ENCODE measurements at places on chromosomes 5 and 9. TPM values are rescaled to one million over a fixed set of nuclear protein-coding genes. Genes with fewer than 3 reads are reported as not detected.

Gene GPRIN1
- 32.2 TPM for total RNA-seq

Gene PDE6A
- not detected for total RNA-seq

Gene SH3RF2
- 0.26 TPM for total RNA-seq

Gene BARHL1
- not detected for total RNA-seq

Gene RNF20
- total RNA-seq: 20.4 TPM

Gene ELL2
- total RNA-seq: 148 TPM

Gene NDST1
- total RNA-seq: 142 TPM

GRCh38 chr5:28499766-28500290 is 1461.4 kb upstream of the CDH9 start:
- no peak for DNase-seq

GRCh38 chr5:120818128-120818527 is 354.0 kb downstream of the PRR16 start:
- DNase-seq: no peak

- DNase-seq: no peak
Observed at GRCh38 chr9:36116593-36116992, 19.9 kb upstream of the GLIPR2 start.

DNA sequence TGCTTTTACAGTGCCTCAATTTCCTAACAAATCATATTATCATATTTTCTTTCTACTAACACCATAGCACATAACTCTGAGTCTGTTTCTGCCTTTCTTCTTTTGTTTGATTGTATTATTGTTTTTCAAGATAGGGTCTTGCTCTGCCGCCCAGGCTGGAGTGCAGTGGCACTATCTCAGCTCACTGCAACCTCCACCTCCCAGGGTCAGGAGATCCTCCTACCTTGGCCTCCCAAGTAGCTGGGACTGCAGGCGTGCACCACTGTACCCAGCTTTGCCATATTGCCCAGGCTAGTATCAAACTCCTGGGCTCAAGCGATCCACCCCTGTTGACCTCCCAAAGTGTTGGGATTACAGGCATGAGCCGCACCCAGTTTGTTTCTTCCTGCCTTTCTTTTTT is 18.7 kb downstream of the PAIP2 start:
- no peak for DNase-seq

GRCh38 chr9:79583952-79584654 is 12.3 kb downstream of the TLE4 start:
- DNase-seq: no peak

GRCh38 chr5:112275671-112276070 is 143.4 kb downstream of the EPB41L4A start:
- no peak for DNase-seq

- DNase-seq: no peak
Observed at GRCh38 chr5:108760512-108760911, 12.8 kb downstream of the FER start.

DNA sequence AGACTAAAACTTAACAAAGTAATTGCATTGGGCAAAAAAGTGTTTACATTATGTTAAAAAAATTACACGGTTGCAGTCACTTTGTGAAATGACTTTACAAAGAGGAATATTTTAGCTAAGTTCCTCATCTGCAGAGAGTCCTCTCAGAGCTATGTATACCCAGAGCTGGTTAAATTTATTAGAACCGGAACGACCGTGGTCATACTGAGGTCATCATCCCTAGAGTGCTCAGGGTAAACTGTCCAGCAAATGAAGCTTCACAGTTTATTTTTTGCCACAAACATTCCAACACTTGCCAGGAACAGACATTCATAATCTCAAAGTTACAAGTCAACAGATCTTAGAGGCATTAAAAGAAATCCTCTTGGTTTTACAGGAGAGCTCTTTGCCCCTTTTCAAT is 897 bp downstream of the ROPN1L start:
- peak; percentile 45 for DNase-seq

GRCh38 chr9:12640016-12640587 is 53.1 kb upstream of the TYRP1 start:
- no peak for DNase-seq

DNA sequence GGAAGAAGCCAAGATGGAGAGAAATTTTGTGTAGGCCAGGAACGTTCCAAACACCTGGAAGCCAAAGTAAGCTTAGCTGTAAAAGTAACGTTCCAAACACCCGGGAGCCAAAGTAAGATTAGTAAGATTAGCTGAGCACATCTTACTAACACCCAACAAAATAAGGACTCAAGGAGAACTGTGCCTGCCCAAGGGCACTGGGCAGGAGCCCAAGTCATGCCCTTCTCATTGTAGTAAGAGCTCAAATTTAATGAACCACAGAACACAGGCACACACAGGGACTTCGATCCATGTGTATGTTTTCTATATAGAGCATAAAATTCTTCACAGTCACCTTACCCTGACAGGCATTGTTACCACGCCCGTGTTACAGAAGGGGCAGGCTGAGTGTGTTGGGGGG is 36.1 kb upstream of the NXNL2 start:
- DNase-seq: no peak

- no peak for DNase-seq
Observed at GRCh38 chr5:81657386-81657785, 93.5 kb downstream of the SSBP2 start.

- DNase-seq: no peak
Observed at GRCh38 chr9:112705768-112706427, 12.0 kb downstream of the INIP start.

- DNase-seq: no peak
Observed at GRCh38 chr5:84869675-84870074, 485.0 kb upstream of the EDIL3 start.

DNA sequence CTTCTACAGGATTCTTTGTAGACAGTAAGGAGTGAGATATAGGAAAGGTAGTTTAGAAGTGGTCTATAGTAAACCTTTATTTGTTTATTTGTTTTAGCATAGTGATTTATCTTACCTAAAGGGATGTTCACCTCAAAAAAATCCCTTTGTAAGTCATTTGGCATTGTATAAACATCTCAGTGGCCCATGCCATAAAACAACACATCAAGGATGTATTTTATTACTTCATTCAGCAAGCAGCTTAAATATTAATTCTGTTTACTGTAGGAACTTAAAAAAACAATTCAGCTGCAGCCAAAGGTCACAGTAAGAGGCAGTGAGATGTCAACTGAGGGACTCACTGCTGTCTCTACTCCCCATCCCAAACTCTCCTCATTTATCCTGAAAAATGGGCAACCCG is 452.7 kb downstream of the HINT1 start:
- DNase-seq: no peak

DNA sequence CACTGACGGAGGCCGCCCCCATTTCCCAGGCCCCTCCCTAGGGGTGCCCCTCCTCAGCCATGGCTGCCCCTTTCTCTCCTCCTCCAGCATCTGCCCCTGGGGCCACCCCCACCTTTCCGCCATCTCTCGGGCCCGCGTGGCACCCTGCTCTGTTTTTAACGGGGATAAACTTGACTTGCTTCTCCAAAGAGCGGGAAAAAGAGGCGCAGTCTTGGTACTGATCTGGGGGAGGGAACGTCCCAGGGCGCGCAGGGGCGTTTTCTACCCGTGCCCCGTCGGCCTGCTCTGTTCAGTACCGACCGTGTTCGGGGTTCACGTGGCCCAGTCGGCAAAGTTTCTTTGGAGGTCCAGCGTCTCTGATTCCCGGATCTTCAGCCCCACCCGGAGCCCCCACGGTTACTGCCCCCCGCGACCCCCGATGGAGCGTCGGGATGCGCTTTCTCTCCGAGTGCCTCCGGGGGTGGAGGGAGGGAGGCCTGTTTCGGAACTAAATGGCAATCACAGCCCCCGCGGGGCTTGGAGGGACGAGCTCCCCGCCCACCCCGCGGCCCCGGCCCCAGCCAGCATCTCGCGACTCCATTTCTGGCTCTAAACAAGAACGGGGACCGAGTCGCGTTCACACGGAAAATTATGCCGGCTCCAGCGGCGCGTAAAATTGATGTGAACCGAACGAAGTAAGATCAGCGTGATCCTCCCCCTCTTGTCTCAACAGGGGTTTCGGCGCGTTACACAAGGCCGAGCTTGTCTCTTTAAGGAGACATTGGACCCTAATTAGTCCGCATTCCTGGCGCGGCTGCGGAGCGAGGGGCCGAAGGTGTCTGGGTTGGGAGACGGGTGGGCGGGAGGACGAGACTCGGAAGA is 1.1 kb upstream of the TLE4 start:
- DNase-seq: peak; percentile 24

DNA sequence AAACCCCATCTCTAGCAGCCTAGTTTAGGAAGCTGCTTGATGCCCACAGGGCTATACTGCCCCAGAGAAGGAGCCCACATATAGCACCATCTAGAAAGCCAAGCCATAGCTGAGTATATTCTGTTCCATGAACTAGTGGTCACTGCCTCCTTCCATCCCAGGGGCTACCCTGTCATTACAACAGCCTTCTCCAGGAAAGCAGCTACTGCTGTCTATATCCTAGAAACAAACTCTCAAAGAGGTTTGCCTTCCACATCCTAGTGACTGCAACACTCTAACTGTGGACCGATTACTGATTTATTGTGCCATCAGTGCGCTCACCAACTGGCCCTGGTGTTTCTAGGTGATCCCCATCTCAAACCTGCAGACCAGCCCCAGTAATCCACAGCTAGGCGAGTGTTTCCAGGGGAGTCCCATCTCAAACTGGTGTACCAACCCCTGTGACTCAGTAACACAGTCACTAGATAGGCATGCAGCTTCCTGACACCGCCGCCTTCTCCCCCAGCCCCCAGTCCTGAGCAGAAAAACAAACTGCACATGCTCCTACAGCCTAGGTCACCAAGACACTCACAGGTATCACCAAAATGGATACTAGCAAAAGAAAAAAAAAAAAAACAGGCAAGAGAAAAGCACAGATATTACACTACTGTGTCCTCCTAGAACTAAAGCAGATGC is 14.8 kb downstream of the SPTLC1 start:
- peak; percentile 65 for DNase-seq

GRCh38 chr5:6766604-6767093 is 53.4 kb downstream of the TENT4A start:
- DNase-seq: peak; percentile 96

DNA sequence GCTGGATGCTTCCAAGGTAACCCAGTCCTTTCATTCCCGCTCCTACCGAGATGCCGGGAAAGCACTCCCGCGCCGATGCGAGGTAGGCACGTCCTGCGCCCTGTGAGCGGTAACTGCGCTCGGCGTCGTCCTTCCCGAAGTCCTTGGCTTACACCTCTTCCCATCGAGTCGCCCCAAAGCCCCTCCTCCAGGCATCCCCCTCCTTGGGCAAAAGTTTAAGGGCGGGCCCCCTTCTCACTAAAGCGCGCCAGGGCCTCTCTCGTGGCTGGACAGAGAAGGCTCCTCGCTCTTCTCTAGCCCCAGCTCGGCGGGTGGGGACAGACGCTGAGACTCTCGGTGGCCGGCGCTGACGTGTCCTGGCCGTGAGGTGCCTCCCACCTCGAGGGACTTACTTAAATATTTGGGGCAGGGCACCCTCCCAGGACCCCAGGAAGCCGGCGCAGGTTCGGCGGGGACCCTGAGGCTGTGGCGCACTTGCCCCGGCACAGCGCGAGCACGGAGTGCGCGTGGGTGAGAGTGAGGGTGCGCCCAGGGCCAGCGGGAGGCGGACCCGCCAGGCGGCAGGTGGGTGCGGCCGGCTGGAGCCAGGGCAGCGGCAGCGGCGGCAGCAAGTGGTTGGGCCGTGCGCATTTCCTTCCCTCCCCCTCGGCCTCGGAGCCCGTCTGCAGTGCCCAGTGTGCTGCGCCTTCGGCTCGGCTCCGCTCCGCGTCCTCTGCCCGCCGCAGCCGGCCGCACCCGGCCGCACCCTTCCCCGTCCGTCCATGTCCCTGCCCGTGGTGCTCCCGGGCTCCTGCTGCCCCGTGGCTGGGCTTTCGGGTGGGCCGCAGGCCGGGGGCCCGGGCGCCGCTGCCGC is at the start of gene ENTREP1:
ENTREP1 (plus strand) TSS at position 667 of the 853 bp plus-strand sequence; CDS start at position 762, 95 bp downstream.
- peak; percentile 45 for DNase-seq

DNA sequence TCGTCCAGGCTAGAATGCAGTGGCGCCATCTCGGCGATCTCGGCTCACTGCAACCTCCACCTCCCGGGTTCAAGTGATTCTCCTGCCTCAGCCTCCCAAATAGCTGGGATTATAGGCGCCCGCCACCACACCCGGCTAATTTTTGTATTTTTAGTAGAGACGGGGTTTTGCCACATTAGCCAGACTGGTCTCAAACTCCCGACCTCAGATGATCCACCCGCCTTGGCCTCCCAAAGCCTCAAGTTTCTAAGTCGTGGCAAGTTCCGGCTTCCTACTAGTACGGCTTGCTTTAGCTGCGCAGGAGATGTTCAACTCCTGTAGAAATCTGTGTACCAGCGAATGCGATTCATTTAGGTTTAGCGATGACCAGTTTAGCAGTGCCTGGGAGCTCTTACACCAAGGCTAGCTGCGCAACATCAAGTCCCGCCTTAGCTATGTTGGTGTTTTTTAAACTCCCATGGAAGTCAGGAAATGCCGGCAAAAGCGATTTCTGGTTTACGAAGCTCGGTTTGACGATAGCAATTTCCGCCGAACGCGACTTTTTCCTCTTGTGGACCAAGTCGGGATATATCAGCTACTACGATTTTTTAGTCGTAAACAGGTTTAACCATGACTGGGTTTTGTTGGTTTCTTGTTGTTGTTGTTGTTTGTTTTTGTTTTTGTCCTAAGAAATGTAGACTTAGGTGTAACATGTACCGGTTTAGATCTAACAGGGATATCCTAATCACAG is 46.4 kb downstream of the ANXA2R start:
- peak; percentile 41 for DNase-seq

DNA sequence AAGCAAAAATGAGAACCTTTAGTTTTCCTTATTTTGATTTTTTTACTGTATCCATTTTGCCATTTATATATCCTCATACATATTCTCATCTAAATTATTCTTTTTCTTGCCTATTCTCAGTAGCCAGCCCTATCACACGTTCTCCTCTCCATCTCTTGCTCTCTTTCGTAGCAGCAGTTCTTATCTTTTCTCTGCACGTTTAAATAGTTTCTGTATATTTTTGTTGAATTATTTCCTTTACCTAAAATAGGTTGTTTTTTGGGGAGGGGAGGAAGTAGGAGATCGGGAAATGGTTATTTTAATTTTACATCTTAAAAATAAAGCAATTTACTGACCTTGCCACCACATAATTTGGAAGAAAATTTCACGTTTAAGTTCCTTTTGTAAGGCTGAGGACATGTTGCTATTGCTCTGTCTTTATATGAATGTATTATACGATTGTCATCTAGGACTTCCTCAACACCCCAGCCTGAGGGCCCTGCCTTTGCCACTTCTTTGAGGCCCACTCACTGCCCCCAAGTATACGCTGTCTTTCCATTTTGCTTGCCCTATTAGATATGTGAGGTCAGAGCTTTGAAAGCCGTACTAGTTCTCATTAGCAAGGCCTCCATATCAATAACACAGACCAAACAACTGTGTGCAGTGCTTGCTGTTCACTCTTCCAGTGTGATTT is 140.3 kb downstream of the GNAQ start:
- no peak for DNase-seq

- no peak for DNase-seq
Observed at GRCh38 chr9:133120501-133121197, 391 bp downstream of the RALGDS start.

- DNase-seq: no peak
Observed at GRCh38 chr5:170606941-170607340, 103.1 kb downstream of the KCNIP1 start.

GRCh38 chr5:14215901-14216300 is 72.8 kb downstream of the TRIO start:
- DNase-seq: no peak

All from MG63 (cell line).